Lower leg skin (tissue), 4 donors: ENCODE measurements at places on chromosomes 13 and 19.

DNA sequence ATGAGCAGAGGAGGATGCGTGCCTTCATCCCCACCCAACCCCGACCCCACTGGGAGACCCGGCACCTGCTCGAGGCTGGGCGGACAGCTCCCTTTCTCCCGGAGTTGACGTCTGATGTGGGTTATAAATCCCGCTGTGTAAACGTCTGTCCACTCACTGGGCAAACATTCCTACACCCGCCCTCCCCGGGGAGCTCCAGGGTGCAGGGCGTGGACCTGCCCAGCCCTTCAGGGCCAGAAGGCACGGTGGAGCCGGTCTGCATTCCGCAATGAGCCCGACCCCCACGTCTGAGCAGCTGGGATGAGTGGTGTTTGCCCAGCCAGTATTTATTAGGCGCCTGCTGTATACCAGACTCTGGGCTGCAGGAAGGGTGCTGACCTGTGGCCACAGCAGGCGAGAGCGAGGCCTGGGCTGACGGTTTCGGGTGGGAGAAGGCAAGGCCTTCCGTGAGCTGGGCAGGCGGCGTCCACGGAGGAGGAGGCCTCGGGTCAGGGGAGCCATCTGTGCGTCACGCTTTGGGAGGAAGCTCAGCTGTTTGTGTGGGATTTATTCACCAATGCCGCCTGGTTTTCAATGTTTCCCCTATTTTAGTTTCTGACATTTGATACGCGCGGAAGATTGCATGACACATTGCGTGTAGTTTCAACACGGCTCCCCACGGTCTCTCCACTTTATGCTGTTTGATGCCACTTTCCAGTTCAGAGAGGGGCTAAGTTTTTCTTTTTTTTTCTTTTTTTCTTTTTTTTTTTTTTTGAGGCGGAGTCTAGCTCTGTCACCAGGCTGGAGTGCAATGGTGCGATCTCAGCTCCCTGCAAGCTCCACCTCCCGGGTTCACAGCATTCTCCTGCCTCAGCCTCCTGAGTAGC lies 2.0 kb downstream of the MISP start:
- no peak for DNase-seq

- DNase-seq: peak; percentile 85
Measured at GRCh38 chr19:21483589-21484170, 21.7 kb upstream of the ZNF429 start.

- no peak for DNase-seq
Measured at GRCh38 chr13:50249144-50249521, 233.9 kb downstream of the KCNRG start.

DNA sequence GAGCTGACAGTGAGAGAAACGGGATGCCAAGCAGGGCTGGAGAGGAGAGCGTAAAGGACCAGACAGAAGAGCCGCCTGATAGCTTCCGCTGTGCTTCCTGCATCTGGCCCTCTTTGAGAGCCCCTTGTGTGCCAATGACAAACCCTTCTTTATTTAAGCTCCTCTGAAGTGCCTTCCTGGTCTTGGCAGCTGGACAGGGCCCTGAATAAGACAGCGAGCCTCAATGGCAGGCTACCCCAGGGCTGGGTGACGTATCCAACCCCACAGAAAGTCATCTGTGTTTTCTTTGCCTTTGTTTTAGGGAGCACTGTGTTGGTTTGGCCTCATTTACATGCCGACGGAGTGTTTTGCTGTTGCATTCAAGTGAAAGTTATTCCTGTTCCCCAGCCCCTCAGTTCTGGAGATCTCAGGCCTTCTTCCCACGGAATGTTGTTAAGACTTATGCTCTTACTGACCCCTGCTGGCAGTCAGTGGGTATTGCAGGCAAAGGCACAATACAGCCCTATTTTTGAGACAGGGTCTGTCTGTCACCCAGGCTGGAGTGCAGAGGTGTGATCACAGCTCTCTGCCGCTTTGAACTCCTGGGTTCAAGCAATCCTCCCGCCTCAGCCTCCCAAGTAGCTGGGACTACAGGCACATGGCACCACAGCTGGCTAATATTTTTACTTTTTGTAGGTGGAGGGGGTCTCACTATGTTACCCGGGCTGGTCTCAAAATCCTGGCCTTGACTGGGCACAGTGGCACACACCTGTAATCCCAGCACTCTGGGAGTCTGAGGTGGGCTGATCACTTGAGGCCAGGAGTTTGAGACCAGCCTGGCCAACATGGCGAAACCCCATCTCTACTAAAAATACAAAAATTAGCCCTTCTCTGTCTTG lies 16.8 kb downstream of the CCL25 start:
- DNase-seq: no peak

- DNase-seq: no peak
Measured at GRCh38 chr13:75194717-75195462, 287.1 kb downstream of the TBC1D4 start.

- DNase-seq: no peak
Measured at GRCh38 chr19:11882606-11883005, 5.0 kb upstream of the ZNF69 start.

- DNase-seq: no peak
Measured at GRCh38 chr19:32642771-32643170, 32.2 kb downstream of the ANKRD27 start.

DNA sequence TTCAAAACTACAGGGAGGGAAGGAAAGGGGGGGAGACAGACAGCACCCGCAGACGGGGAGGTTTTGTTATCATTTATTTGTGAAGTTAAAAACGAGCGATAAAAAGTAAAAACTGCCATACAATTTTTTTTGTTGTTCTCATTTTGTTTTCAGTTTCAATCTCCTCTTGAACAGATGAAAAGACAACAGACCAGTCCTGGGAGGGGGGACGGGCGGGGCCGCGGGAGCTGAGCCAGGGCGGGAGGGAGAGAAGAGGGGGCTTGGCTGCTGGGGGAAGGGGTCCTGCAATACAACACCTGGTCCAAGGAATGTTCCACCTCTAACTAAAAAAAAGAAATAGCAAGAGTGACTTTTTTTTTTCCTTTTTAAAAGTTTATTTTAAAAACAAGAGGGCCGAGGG lies 11.3 kb downstream of the KHSRP start:
- no peak for DNase-seq

DNA sequence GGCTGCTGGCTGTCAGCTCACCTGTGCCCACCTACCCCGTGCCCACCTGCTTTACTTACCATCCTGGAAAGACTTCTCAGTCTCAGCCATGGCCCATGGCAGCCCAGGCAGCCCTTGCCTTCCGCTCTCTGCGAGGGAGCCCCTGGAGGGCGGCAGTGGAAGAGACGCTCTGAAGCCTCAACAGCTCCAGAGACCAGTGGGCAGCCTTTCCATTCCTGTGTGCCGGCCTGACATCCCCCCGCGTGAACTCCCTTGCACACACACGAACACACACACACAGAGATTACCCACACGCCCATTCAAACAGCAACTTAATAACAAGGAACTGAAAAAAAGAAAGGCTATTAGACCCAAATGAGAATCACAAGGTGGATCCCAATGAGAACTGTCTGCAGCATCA lies 14.2 kb upstream of the RASA3 start:
- DNase-seq: no peak

- peak; percentile 89 for DNase-seq
Measured at GRCh38 chr19:18340190-18340989, at the start of gene PGPEP1. Gene PGPEP1 (plus strand): TSS chr19:18340598. CDS start chr19:18340682, 84 bp downstream.

DNA sequence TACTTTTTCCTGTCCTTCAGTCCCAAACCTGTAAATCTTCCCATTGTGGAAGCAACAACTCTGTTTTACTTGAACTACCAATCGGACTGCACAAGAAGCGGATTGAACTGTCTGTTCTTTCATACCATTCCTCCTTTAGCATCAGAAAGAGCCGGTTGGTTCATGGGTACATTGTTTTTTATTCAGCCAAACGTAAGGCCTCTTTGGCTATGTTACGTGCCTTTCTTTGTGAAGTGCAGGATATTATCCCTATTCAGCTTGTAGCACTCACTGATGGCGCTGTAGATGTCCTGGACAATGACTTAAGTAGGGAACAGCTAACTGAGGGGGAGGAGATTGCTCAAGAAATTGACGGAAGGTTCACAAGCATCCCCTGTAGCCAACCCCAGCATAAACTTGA lies 60.3 kb downstream of the ARHGAP35 start:
- no peak for DNase-seq
